GM04503 (cell line): ENCODE measurements at places on chromosomes 7 and 10.

- no peak for DNase-seq
These were observed 17.5 kb downstream of the SUN1 start for GRCh38 chr7:849781-850180.

DNA sequence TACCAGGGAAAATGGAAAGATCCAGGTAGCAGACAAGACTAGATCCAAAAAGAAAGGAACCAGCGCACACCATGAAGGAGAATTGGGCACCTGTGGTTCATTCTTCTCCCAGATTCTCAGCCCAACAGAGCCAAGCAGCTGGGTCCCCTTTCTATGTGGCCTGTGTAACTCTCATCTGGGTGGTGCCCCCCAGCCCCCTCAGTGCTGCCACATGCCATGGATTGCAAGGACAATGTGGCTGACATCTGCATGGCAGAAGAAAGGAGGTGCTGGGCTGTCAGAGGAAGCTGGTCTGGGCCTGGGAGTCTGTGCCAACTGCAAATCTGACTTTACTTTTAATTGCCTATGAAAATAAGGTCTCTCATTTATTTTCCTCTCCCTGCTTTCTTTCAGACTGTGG, 21.4 kb downstream of the PRSS2 start:
- no peak for DNase-seq

DNA sequence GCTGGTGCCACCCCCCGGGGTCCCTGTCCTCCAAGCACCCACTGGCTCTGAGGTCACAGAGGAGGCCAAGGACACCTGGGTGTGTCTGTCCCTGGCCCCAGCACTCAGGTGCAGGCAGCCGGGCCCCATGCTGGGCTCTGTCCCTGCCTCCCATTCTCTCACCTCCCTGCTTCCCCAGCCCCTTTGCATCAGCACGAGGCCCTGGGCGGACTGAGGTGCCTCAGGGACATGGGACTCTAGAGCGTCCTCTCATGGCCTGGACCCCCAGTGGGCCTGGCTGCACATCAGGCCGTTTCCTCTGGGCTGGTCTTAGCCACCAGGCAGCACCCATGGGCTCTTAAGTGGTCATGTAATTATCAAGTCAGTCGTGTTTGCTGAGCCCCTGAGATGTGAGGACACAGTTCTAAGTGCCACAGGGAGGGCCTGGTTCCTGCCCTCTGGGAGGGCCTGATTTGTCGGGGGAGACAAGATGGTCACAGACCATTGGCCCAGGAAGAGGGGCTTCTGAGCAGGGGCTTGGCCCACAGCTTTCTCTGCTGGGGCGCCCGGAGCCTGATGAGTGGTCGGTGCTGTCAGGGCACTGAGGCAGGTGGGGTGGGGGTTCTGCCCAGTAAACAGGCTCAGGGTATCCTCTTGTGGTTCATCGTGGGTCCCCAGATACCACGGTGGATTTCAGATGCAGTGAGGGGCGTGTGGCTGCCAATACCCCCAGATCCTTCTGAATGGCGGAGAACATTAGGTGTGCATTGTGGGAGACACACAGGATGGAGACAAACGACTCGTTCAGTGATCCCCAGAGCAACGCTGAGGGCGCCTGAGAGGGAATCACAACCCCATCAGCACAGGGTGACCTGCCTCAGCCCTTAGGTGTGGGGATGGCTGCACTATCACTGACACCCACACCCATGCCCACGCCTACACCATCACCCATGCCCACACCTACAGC, 152.5 kb downstream of the WDR37 start:
- no peak for DNase-seq

DNA sequence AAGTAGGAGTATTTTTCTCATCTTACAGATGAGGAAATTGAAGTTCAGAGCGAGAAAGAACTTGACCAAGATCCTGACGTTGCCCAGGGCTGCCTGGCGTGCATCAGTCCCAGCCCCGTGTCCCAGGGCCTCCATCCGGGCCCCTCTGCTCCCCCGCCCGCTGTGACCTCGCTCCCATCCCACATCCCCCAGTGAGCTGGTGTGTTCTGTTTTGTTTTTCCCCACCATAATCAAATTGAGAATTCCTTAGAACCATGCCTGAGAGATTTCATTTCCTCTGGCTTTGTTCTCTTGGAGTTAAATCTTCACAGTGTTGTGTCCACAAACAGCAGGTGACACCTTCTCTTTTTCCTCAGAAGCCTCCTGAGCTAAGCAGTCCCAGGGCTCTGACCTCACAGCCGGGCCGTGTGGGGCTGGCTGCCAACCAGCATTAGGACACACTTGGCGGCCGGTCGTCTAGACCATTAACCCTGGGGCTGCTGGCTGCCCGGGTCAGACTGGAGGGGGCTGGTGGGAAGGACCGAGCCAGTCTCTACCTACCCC, 44.3 kb downstream of the PFKP start:
- DNase-seq = no peak

DNA sequence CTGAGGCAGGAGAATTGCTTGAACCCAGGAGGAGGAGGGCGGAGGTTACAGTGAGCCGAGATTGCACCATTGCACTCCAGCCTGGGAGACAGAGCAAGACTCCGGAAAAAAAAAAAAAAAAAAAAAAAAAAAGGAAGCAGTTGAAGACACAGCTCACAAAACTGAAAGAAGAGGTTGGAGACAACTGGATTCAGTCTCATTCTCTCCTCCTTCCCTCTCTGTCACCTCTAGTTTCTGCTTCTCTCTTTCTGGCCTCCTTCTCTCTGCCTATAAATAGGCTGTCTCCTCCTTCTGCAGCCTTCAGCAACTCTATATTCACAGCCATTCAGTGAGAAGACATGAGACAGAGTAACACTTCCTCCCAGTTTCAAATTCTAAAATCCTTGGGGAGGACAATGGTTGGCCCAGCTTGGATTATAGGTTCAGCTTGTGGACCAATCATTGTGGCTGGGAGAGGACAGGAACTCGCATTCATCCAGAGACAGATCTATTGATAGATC, 125.6 kb upstream of the HABP2 start:
- no peak for DNase-seq

DNA sequence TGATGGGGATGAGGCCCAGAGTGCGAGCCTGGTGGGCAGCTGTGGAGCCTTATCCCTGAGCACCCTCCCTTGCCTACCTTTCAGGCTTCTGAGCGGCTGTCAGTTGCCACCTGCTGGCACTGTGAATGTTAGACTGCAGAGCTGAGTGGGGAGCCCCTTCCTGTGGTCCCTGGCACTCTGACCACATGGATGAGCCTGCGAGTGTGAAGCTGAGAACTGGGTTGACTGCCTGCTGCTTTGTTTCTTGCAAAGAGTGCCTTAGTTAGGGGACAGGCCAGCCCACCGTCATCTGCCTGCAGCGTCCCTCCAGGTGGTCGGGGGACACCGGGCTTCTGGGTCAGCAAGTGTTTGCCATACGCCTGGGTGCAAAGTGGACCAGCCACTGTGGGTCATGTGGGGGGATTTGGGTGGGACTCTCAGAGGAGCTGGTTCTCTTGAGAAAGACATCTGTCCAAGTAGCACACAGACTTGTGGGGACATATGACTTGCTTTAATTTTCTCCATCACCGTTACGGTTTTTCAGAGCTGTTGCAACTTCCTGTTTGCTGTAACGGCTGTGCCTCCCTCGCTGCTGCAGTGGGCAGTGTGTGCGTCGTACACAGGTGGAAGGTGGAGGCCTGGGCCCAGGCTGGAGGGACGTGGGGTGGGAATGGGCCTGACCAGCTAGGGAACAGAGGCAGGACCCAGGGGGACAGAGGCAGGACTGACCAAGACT, 13.7 kb downstream of the INPP5A start:
- no peak for DNase-seq

GRCh38 chr10:18068401-18068800, 71.8 kb upstream of the CACNB2 start:
- DNase-seq = no peak
